ENCODE measurements at places on chromosomes 4 and X.
A peak's percentile ranks its signal among the peaks of the same experiment; 100 is the strongest.

DNA sequence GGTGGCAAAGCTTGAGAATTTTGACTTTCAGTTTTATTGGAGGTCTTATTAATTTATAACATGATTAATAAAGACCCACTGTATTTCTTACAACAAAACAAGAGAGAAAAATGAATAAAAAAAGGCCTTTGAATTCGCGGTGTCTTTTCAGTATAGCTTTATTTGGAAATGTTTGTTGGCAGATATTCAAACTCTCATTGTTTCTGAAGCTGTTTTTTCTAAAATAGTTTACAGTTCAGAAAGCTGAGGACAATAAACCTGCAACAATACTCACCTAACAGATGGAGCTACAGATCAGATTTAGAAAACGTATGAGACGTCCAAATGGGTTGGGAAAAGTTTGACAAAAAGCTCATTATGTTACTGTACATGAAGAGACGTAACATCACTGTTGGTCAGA, 2.4 kb upstream of the SPARCL1 start:
- DNase-seq: no peak

- DNase-seq: no peak
These were observed 9.4 kb downstream of the GPR119 start for GRCh38 chrX:130376077-130376476.

DNA sequence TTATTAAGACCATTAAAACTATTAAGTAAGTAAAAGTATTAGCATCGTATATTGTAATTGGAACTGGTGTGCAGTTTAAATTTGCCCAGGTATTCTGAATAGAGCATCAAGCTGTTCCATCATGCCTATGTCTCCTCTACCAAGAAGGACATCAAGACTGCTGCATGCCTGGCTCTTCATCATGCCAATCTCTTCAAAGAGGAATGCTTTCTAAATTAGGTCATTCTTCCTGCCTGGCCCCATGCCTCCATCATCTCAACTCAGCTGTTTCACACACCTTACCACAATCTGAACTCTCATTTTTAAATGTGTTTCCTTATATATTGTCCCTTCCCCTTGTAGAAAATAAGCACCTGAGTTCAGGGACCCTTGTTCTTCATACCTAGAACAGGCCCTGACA, 270.5 kb upstream of the PPARGC1A start:
- no peak for DNase-seq

- DNase-seq: no peak
These were observed 1.1 kb upstream of the AVPR2 start for GRCh38 chrX:153903238-153903980.

DNA sequence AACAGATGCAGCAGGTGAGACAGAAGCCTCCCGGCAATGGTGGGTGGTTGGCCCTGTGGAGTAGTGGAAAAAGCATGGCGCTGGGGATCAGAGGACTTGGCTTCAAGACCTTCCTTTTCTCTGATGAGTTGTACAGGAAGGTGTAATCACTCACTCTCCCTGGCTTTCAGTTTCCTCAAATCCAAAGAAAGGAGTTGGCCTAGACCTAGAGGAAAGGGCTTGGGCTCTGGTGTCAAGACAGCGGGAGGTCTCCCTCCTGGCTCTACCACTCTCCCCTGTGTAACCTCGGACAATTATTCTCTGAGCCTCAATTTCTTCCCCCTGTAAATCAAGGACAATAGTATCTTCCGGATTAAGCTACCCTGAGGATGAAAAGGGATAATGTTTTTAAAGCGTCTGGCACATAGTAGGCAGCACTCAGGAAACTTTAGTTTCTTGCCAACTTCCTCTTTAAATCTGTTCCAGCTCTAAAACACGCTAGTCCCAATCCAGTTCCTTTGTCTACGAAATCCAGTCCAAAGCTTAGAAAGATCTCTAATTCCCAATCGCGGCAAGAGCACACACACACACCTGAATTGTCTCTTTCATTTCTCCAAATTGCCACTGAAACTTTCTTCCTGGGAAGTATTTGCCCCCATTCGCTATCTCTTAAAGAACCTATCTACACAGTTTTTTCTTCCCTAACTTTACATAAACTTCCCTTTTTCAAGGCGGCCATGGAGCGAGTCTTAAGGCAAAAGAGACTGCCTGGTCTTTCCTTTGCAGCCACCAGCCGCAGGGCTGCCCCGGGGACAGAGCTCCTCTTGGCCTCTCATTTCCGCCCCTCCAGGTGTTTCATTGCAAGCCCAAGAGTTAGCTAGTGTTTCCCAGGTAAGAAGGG, 29.9 kb upstream of the GPC4 start:
- no peak for DNase-seq

GRCh38 chr4:184383497-184384055, 90.8 kb downstream of the IRF2 start:
- no peak for DNase-seq

- DNase-seq: no peak
These were observed 25.6 kb upstream of the SPP1 start for GRCh38 chr4:87949961-87950360.

- DNase-seq: no peak
These were observed 32.0 kb downstream of the CTBP1 start for GRCh38 chr4:1216869-1217294.

DNA sequence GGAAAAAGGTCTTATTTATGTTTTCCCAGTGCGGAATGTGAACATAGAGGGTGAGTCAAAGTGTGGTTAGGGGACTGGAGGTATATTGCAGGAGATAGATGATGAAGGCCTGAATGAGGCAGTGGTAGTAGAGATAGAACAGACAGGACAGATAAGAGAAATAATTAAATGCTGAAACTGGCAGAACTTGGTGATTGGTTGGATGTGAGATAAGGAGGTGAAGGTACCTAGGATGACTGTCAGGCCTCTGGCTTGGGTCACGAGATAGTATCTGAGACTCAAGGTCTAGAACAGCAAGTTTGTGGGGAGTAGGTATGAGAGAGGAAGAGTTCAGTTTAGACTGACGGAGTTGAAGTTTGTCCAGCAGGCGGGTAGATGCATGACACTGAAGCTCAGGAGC, 3.5 kb downstream of the MND1 start:
- DNase-seq: no peak

GRCh38 chr4:140523370-140523856, 555 bp upstream of the ELMOD2 start:
- DNase-seq: no peak

- DNase-seq: no peak
These were observed 394.4 kb upstream of the ADGRL3 start for GRCh38 chr4:60805500-60806313.

DNA sequence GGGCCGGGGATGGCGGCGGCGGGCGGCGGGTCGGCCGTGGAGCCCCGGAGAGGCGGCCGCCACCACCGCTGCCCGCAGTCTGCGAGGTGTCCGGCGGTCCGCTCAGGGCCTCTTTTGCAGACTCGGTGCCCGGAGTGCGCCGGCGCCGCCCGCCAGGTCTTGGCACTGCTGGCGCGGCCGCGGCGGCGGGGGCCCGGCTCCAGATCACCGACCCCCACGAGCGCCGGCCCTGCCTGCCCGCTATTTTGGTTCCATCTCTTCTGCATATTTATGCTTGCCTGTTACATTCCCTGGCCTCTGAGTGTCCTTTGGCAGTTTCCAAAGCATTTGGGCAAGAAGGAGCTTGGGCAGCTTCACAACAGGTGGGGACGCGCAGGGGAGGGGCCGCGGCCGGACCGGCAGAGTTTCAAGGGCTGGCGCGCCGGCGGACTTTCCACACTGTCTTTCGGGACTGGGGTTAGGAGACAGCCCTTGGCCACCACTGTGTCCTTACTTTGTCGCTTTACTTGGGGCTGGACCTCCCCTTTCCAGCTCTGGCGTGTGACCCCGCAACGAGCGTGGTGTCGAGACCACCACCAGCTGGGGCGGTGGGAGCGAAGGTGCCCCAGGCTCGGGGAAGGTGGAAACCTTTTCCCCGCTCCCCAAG, 668 bp upstream of the TAPT1 start:
- peak; percentile 47 for DNase-seq

DNA sequence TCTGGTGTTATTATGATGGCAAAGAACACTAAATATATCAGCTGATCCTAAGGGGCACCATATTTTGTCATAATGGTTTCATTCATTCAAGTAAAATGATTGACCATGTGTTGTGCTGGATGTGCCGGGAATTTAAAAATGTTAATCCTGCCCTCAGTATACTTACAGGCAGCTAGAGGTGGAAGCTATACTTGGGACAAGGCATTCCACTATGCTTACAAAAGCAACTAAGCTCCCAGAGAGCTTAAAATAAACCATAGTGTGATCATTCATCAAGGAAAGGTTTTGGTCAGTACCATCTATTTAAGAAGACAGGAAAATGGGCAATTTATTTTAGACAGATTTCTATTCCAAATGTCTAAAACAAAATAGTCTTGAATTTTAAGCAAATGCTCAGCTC, 46.4 kb downstream of the NR3C2 start:
- DNase-seq: no peak

GRCh38 chr4:68878048-68878447, 62.3 kb downstream of the UGT2B10 start:
- no peak for DNase-seq

- no peak for DNase-seq
These were observed 85.2 kb downstream of the ANAPC10 start for GRCh38 chr4:145012841-145013240.

- DNase-seq: no peak
These were observed 77.8 kb downstream of the OR13H1 start for GRCh38 chrX:131621650-131622049.

DNA sequence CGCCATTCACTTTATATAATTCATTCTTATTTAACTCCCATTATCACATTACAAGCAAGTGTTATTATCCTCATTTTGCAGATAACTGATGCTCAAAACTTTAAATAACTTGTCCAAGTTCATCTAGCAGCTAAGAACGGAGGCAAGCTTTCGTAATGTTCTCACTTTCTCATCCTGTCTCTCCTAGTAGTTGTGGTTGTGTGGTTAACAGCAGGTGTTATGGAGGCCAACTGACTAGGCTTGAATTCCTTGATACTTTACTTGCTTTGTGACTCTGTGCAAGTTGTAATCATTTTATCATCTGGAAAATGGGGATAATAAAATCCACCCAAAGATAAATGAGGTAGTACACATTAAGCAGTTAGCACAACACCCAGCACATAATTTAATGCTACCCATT, 109.9 kb upstream of the PTPN13 start:
- DNase-seq: no peak

Measured in pancreas (tissue), 10 donors.